Neural crest cell (in vitro differentiated cells): ENCODE measurements at places on chromosomes 3 and 15.

GRCh38 chr15:29864501-29864900 lies 42.2 kb upstream of the TJP1 start:
- DNase-seq = no peak
- H3K4me3 ChIP-seq = no peak overlapping the region
- no peak overlapping the region for H3K27ac ChIP-seq
- H3K27me3 ChIP-seq = no peaks in the 10 kb centered on the region
- peaks cover 10% of the 10 kb centered on the region for H3K4me1 ChIP-seq

GRCh38 chr3:481680-482079 lies 285.1 kb downstream of the CHL1 start:
- H3K27me3 ChIP-seq = no peaks in the 10 kb centered on the region
- no peaks in the 10 kb centered on the region for H3K4me1 ChIP-seq
- H3K4me3 ChIP-seq = no peak overlapping the region
- H3K36me3 ChIP-seq = no peaks in the 10 kb centered on the region

GRCh38 chr15:49809894-49810609 lies 189.2 kb downstream of the DTWD1 start:
- H3K27ac ChIP-seq = no peak overlapping the region
- H3K4me3 ChIP-seq = no peak overlapping the region
- DNase-seq = no peak
- no peaks in the 10 kb centered on the region for H3K27me3 ChIP-seq
- no peaks in the 10 kb centered on the region for H3K36me3 ChIP-seq

- no peak overlapping the region for H3K27ac ChIP-seq
- no peak overlapping the region for H3K4me3 ChIP-seq
- no peak for DNase-seq
- no peaks in the 10 kb centered on the region for H3K36me3 ChIP-seq
- H3K27me3 ChIP-seq = no peaks in the 10 kb centered on the region
- H3K4me1 ChIP-seq = peaks cover 16% of the 10 kb centered on the region
Observed at GRCh38 chr15:38888701-38889221, 324.1 kb upstream of the RASGRP1 start.

- no peaks in the 10 kb centered on the region for H3K27me3 ChIP-seq
- peaks cover 10% of the 10 kb centered on the region for H3K4me1 ChIP-seq
- H3K4me3 ChIP-seq = no peak overlapping the region
- no peak overlapping the region for H3K27ac ChIP-seq
- H3K36me3 ChIP-seq = peaks cover 24% of the 10 kb centered on the region
- no peak for DNase-seq
Observed at GRCh38 chr15:36826948-36827347, 247.5 kb downstream of the CDIN1 start.

DNA sequence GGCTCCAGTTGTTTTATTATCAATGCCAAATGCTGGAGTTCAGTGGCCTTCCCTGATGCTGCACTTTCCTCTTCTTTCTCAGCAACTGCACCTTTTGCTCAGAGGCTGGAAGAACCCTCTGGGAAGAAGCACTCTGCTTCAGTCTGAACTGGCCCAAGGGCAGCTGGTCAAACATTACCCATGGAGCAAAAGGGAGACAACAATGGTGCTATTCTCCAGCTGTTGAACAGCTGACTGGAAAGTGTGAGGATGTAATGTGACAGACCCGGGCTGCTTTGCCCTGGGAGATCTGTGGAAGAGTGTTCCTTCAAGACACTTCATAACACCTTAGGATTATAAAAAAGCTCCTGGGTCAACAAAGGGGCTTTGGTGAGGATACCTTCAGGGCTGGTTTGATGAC lies 84.9 kb downstream of the EPHB1 start:
- no peak overlapping the region for H3K27ac ChIP-seq
- DNase-seq = no peak
- H3K4me3 ChIP-seq = no peak overlapping the region
